ENCODE measurements at places on chromosomes 13 and 19. TPM values are rescaled to one million over a fixed set of nuclear protein-coding genes. Genes with fewer than 3 reads are reported as not detected.

- DNase-seq: no peak
Measured at GRCh38 chr13:39890537-39890936, 235.1 kb downstream of the COG6 start.

GRCh38 chr13:35252536-35253205, 223.8 kb downstream of the MAB21L1 start:
- no peak for DNase-seq

TGDS gene
- total RNA-seq: 12.7 TPM

DNA sequence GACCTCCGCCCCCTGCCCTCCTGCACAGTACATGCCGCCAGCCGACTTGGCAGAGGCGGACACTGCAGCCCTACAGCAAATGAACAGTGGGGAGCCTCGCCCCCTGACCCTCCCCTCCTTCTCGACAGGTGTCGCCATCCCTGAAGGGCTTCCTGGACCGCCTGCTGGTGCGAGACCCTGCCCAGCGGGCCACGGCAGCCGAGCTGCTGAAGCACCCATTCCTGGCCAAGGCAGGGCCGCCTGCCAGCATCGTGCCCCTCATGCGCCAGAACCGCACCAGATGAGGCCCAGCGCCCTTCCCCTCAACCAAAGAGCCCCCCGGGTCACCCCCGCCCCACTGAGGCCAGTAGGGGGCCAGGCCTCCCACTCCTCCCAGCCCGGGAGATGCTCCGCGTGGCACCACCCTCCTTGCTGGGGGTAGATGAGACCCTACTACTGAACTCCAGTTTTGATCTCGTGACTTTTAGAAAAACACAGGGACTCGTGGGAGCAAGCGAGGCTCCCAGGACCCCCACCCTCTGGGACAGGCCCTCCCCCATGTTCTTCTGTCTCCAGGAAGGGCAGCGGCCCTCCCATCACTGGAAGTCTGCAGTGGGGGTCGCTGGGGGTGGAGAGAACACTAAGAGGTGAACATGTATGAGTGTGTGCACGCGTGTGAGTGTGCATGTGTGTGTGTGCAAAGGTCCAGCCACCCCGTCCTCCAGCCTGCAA, 18.3 kb upstream of the NCCRP1 start:
- DNase-seq: no peak

GRCh38 chr13:29593605-29594297, 1.7 kb downstream of the SLC7A1 start:
- DNase-seq: no peak

ERICH6B gene
- not detected for total RNA-seq

KLK14 gene
- total RNA-seq: not detected

DNA sequence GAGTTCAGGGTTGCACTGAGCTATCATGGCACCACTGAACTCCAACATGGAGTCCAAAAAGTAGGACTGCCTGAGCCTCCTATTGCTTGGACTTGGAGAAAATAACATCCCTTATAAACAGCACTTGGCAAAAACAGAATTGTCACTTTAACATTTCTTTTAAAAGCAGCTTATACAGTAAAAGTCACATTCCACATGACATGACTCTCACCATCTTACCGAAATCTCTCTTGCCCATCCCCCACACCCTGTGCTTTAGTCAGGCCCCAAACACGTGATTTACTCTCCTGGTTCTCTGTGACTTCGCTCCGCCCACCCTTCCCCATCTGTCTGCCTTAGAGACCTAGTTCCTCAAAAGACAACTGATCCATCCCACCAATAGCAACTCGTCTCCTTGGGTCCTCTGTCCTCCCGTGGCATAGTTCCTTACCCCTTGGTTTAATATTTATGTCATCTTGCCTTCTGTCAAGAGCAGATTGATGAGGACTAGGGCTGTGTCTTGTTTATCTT, 4.6 kb downstream of the SAFB start:
- peak; percentile 90 for DNase-seq

DNA sequence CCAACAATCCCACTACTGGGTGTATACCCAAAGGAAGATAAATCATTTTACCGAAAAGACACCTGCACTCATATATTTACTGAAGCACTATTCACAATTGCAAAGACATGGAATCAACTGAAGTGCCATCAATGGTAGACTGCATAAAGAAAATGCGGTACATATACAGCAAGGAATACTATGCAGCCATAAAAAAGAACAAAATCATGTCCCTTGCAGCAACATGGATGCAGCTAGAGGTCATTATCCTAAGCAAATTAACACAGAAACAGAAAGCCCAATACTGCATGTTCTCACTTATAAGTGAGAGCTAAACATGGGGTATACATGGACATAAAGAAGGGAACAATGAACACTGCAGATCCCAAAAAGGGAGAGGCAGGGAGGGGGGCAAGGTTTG, 2.7 kb upstream of the ZNF507 start:
- no peak for DNase-seq

SULT2A1 gene
- total RNA-seq: 0.18 TPM

DNA sequence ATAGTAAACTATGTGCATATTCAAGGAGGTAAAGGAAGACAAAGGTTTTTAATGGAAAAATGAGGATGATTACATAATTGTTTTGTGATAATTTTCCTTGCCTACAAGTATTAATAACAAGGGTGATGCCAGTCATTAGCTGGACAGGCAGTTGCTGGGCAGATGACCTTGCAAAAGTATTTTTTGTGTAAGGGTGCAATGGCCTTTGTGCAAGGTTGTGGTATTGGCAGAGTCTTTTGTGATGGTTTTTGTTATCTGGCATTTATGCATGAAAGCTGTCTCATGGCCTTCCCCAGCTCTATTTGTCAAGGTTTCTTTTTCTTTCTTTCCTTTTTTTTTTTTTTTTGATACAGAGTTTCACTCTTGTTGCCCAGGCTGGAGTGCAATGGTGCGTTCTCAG, 4.3 kb upstream of the COMMD6 start:
- no peak for DNase-seq

KLHL1 gene
- total RNA-seq: not detected

DNA sequence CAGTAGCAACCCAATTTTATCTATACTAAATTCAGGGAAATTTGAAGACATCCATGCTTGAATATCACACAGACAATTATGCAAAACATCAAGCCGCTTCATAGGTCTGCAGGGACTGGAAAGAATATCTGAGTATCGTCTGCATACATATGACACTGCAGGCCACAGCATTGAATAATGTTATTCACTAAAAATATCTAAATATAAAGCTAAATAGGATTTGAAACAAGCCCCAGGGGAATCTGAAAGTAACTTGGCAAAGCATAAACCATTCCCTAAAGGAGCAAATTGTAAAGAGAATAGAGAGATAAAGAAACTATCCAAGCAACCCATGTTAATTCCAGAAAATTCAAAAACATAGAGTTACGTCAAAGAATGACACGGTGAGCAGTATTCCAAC, 1251.0 kb downstream of the PCDH17 start:
- DNase-seq: no peak

DNA sequence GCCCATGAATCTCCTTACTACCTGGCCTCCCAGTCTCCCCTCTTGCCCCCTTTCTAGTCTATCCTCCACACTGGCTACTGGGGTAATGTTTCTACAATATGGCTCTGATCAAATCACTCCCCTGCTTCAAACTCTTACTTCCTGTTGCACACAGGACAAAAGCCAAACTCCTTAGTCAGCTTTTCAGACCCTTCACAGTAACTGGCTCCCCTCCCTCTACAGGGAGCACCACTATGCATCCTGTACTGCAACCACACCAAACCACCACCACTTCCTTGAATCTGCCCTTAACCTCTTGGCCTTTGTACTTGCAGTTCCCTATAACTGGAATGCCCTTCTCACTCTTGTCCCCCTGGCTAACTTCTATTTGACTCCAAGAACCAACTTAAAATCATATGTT, 32.2 kb downstream of the DEDD2 start:
- no peak for DNase-seq

All from K562 (cell line).